ENCODE measurements at places on chromosomes 7 and 10.

DNA sequence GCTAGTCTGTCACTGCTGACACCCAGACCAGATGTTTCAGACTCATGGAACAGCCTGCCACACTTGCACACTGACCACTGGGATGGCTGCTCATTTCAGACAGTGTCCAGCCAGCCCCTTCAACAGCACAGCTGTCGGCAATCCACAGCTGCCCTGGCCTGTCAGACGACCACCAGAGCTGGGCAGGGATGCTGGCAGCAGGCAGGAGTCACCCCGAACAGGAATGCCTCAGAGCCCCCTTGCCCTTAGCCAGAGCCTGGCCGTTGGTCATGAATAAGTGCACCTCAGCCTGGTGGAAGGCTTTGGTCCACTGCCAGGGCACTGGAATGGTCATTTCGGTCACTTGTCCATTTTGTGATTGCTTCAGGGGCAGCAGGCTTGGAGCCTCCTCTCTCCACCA lies 149.6 kb upstream of the TCERG1L start:
- DNase-seq = no peak

DNA sequence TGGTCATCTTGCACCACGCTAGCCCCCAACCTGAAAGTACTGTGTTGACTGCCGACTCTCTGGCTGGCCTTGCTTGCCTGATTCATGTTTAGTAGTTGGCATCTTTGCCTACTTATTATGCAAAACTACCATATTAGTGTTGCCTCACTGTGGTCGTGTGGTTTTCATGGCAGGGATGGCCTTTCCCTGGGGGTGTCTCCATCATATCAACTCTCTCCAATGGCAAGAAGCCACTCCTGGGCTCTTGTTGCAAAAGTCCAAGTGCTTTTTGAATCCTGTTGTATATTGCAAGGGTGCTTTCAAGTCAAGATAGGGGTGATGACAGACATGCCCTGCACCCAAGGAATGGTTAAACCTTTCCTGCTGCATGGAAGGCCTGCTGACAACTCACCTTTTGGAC lies 39.4 kb downstream of the ABLIM1 start:
- no peak for DNase-seq

DNA sequence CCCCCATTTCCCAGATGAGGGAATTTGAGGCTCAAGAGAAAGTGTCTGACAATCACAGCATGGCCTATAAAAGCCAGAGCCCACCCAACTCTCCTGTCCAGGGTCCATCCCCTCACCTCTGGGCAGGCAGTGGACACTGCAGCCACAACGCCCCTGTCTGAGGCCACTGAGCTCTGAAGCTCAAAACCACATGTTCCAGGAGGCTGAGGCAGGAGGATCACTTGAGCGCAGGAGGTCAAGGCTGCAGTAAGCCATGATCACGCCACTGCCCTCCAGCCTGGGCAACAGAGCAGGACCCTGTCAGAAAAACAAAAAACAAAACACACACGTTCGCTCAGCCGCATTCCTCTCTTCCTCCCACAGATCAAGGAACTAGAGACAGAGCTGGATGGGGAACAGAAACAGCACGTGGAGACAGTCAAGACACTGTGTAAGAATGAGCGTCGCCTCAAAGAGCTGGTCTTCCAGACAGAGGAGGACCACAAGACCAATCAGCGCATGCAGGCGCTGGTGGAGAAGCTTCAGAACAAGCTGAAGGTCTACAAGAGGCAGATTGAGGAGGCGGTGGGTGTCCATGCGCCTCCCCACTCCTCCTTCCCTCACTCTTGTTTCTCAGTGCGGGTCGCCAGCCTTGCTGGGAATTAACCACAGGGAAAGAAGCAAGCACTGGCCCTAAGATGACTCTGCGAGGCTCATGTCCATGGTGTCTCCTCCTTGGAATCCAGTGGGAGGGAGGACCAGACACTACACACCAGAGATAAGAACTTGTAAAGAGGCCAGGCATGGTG lies 20.0 kb upstream of the ARPC1A start:
- no peak for DNase-seq

- no peak for DNase-seq
Measured at GRCh38 chr7:21724562-21724961, 181.7 kb downstream of the DNAH11 start.

DNA sequence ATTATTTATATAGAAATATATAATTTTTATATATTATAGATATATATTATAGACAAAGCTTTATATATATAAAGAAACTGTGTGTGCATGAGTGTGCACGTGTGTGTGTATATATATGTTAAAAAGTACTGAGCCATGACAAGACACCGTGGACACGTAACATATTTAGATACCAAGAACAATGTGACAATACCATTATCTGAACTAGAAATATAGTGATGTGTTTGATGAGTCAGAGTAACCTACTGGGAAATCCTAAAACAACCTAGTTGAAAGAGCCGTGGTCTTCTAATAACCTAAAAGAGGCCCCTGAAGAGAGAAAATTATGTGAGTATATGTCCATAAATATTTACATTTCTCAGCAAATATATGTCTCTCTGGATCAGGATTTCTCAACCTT lies 50.7 kb upstream of the ITGB8 start:
- DNase-seq = no peak

DNA sequence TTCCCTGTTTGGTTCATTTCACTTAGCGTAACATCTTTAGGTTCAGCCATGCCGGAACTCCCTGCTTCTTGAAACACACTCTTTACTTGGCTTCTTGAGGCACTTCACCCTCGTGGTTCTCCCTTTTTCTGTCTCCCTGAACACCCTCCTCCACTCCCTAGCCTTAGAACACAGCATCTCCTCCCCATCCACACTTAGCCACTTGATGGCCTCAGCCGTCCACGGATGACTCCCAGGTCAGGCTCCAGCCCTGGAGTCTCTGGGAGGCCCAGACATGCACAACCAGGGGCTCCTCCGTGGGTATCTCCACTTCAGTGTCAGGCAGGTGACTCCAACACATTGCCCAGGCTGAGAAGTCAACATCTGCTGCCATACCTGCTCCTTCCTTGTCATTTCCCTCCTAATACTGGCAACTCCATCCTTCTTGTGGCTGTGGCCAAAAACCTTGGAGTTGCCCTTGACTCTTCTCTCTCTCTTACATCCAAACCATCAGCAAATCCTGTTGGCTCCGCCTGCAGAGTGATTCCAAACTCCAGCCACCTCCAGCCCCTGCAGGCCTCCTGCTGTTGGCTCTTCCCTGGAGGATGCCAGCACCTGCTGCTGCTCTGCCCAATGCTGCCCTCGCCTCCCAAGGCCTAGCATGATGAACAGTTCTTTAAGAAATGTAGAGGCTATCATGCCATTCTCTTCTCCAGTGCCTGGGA lies 8.4 kb upstream of the INMT start:
- peak; percentile 50 for DNase-seq

DNA sequence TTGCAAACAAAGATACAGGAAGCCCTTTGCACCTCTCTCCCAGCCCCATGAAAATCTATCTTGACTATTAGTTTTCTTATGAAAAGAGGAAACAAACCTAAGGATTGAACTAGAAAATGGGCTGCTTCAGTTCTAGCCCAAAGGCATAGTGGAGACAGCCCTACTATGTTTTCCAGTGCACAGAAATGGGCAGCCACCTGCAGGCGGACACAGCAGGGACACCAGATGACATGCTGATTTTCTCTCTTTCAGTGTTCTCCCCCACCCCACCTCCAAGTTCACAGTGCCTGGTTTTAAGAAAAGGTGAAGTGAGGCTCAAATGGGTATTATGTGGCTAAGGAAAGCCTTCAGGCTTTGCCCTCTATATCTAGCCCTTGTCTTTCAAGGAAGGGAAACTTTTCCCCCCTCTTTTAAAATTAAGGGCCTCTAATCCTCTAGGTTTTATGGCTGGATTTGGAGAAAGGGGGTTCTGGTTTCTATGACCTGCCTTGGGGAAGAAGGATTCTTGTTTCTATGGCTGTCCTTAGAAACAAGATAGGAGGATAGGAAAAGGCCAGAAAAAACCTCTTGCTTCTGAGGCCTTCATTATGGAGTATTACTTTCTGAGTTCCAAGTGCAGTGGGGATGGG lies 23.5 kb upstream of the DDX50 start:
- DNase-seq = no peak

DNA sequence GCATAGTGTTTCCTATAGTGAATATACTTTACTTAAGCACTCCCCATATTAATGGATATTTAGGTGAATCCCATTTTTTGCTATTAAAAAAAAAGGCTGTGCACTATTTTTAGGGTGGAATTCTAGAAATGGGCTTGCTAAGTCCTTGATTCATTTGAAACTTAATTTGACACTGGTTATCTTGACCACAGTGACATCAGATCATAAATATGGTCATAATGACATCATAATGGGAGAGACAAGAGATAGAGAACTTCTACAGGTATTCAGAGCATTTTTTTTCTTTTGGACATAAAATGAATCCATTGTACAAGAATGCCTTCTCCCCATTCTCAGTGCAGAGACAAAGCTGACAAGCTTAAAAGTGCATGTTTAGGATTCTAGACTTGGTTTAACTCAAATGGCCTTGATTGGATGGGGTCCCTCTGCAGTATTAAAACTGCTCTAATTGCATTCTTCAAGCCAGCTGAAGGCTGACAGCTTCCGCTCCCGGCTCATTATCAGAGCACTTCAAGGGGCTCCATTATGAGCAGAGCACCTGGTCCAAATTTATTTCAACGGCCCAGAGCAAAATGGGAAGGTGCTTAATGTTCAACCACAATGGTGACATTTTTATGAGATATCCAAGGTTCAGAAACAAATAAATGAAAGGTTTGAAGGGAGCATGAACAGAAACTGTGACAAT lies 104.8 kb downstream of the JAZF1 start:
- peak; percentile 25 for DNase-seq

Measured in myocyte (in vitro differentiated cells).